ENCODE measurements at places on chromosomes 7 and 10.

GRCh38 chr7:142835487-142835886, 19.4 kb upstream of the EPHB6 start:
- no peak for DNase-seq

- no peak for DNase-seq
Measured at GRCh38 chr7:38448054-38448453, 174.6 kb upstream of the TARP start.

GRCh38 chr10:103802081-103802480, 53.3 kb downstream of the SH3PXD2A start:
- DNase-seq = no peak

DNA sequence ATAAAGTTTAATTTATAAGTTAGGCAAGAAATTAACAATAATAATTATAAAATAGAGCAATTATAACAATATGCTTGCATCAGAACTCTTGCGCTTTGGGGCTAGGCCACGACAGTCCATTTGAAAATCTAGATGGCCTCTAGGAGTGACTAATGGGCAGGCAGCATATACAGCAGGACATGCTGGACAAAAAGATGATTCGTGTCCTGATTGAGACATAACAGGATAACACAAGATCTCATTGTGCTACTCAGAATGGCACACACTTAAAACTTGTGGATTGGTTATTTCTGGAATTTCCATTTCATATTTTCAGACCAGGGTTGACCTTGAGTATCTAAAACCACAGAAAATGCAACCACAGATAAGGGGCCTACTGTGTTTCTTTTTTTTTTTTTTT, 27.5 kb downstream of the CTNNA3 start:
- no peak for DNase-seq

- no peak for DNase-seq
Measured at GRCh38 chr7:15916681-15917380, 230.3 kb upstream of the MEOX2 start.

- no peak for DNase-seq
Measured at GRCh38 chr10:93059975-93060886, at the start of gene CYP26C1. Gene CYP26C1, plus strand, starts transcription at chr10:93060798. Its CDS starts 466 bp downstream, at chr10:93061264.

GRCh38 chr7:151256410-151257045, 8.0 kb upstream of the SMARCD3 start:
- no peak for DNase-seq

DNA sequence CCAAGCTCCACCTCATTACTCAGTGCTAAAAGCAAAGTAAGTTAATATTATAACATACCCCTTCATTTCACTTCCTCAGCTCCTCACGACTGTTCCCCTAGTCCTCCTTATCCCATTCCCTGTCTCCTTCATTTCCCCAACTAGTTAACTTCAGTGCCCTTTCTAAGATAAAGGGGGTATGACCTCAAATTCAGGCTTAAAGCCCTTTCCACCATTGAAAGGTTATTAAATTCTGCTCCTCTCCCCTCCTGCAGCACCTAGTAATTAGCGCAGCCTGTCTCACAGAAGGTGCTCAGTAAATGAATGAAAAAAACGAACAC, 1.0 kb downstream of the CRPPA start:
- no peak for DNase-seq

DNA sequence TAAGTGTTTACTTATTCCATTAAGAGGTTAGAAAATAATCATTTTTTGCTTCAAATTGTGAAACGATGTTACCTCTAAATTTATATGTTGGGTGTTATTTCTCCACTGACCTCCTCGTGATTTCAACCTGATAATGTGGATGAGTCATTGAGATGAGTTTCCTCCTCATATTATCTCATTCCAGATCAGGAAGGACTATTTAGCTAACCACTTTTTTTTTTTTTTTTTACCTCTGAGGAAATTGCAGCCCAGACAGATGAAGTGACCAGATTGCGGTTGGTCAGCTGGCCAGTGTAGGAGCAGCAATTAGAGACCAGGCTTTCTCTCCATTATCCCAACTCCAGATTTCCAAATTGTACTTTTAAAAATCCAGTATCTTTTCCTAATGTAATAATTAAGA, 248.7 kb downstream of the FZD1 start:
- no peak for DNase-seq
